ENCODE measurements at places on chromosomes 3 and 15.

GRCh38 chr15:72584006-72584405 lies 70.5 kb upstream of the GOLGA6B start:
- no peak for DNase-seq

DNA sequence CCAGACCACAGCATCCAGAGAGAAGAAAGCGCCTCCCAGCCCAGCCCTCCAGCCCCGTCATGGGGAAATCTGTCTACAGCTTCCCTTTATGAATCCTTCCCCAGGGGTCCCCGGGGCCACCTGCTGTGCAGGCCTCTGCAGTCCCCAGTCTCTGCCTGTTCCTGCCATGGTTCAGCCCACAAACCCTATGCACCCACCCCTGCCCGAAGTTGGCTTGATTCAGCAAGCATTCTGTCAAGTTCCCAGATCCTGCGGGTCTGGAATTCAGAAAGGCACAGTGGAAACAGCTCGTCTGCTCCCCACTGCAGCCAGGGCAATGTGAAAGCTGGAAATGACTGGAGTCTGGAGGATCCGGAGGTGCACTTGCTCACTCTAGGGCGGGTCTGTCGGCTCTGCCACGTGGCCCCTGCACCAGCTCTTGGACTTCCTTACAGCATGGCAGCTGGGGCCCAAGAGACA lies 2.9 kb upstream of the OCA2 start:
- DNase-seq: no peak

- DNase-seq: no peak
Measured at GRCh38 chr3:5332270-5332956, 144.9 kb downstream of the EDEM1 start.

DNA sequence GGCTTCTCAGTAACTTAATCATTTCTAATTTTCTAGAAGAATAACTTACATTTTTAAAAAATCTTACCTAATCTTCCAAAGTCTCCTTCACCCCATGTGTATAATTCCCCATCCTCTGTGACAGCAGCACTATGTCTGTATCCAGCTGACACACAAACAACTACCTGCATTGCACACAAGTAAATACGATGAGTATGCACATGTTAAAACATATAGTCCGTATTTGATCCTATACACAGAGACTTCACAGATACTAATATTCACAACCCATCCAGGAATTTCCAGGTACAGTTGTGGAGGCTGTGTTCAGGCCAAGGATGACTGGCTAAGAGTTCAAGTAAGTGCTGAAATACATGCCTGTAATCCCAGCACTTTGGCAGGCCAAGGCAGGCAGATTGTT lies 78.6 kb downstream of the HERC1 start:
- DNase-seq: no peak

GRCh38 chr3:174325171-174325570 lies 534.0 kb upstream of the NAALADL2 start:
- no peak for DNase-seq

DNA sequence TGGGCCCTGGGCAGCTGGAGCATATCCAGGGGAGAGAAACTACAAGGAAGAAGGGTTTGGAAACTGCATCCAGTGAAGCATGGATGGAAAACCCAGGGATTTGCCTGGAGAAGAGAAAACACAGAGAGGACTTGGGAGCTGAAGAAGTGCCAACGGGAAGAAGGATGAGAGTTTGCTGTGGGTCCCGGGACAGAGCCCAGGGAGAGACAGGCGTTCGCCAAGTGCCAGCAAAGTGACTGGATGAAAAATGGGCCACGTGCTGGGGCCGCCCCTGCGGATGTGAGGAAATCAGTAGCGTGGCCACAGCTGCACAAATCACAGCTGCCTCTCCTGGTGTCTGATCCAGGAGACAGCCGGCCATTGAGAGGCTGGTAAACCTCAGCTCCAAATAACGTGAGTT lies 70.4 kb downstream of the HES1 start:
- no peak for DNase-seq

DNA sequence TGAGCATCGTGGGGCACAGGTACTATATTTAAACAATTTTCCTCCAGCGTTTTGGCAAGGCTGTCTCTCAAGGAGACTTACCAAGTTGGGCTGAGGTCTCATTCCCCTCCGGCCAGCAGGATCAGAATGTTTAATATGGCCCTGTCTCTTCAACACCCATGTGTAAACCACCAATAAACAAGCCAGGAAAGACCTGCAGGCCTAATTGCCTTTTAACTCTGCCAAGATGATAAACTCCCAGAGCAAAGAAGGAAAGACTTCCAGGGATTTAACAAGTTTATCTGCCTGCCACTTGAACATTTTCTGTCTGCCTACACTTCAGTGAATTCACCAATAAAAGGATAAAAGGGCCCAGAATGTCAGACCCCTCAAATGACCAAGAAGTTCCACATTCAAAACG lies 130.3 kb upstream of the WNT5A start:
- no peak for DNase-seq

DNA sequence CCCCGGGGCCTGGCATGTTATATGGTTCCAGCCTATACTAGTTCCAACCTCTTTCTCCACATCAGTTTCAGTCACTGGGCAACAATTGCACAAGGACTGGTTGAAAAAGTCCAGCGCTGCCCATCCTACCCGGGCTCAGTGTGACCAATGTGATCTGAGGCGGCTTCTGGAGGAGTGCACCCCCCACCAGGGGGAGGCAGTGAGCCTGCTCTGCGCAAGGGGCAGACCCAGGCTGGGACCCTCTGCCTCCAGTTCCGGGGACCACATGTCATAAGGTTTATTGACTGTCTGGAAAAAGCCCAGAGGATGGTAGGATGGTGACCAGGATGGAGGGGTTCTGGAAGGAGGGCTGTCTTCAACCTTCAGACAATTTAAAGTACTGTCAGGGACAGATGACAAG lies 25.6 kb upstream of the NR2E3 start:
- DNase-seq: no peak

GRCh38 chr3:186786922-186787321 lies 3.5 kb downstream of the EIF4A2 start:
- DNase-seq: no peak

GRCh38 chr3:13966302-13966701 lies 86.4 kb upstream of the WNT7A start:
- DNase-seq: no peak

DNA sequence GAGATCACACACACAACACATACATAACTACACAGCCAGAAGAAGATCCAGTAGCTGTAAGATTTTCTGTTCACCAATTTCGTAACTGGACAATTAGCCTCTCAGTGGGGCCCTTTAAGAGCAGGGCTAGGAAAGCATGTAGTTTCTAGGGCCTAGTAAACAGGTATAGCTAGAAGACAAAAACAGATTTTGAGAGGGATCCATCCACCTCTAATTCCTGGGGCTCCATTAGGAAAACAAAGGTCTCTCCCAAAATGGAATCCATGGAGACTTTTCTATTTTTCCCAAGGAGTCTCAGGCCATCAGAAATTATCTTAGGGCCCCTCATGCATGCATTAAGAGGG lies 10.5 kb downstream of the KIF15 start:
- no peak for DNase-seq

DNA sequence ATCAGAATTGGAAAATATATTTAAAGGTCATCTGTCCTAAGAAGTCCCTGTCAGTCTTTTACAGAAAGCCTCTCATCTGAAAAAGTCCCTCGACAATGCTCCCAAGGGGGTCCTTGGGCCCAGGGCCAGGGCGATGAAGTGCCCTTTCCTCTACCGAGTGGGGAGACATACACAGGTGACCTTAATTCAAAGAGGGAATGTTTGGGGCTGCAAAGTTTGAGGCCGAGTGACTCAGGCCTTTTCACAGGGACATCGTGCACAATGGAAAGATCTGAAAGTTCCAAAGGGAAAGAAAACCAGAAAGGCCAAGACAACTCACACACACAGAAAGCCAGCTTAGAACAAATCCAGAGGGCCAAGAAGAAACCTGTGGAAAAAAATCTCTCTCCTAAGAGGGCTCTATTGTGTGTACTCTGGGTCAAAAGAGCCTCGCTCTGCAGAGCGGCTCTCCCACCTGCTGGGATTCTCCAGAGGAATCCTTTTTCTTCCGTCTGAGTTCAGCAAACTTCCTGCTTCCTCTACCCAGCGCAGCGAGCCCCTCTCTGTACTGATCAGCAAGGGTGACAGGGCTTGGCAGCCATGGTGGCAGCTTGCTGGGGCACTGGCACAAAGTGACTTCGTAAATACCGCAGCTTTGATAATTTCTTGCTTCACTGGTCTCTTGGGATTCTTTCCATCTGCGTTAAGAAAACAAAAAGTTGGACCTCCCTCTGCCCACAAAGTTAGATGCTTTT lies 259.1 kb downstream of the OPA1 start:
- no peak for DNase-seq

DNA sequence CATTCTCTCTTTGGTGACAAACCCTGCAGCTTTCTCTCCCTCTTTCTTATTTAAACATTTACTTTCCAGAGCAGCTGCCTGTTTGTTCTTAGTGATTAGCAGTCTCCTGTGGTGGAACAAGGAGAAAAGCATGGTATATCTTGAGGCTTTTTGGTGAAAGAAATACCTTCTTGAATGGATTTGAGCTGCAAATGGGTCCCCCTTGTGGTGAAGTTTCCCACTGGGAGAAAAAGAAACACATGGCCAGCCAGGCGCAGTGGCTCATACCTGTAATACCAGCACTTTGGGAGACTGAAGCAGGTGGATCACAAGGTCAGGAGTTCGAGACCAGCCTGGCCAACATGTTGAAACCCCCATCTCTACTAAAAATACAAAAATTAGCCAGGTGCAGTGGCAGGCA lies 48.3 kb upstream of the ACP3 start:
- DNase-seq: no peak

DNA sequence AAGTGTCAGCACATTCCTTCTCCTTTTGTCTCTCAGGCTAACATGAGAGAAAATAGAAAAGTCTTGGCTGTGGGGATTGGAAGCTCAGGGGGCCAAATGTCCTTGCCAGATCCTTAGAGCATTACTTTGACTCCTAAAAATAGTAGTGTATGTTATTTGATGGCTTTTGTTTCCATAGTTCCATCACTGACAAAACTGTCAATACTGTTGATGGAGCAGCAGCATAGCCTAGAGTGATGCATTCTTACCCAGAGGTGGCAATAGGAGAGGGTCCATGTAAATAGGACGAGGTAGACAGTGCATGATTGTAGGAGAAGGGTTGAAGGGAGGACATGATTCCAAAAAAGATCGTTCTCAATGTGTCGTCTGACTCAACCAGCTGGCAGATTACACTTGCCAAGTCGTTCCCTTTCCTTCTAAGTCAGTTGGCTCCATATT lies 282.7 kb upstream of the TPRG1 start:
- DNase-seq: no peak

- DNase-seq: no peak
Measured at GRCh38 chr3:42988566-42988965, 9.5 kb downstream of the GASK1A start.

GRCh38 chr15:52100807-52101442 lies 11.7 kb downstream of the BCL2L10 start:
- peak; percentile 58 for DNase-seq

DNA sequence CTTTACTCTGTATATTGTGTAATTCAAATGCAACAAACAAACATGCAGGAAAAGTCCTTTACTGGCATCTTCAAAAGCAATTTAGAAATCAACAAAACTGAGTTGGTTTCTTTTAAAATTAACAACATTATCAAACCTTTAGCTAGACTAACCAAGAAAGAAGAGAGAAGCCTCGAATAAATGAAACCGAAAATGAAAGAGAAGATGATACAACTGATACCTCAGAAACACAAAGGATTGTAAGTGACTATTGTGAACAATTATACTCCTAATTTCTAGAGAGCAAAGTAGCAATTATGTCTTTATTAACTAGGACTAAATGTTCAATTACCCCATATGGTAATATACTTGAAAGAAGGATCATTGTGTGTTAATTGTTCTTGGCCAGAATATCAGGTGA lies 49.2 kb upstream of the P3H2 start:
- DNase-seq: no peak

- no peak for DNase-seq
Measured at GRCh38 chr3:134694466-134694865, 43.6 kb upstream of the KY start.

GRCh38 chr3:42357335-42357734 lies 53.1 kb downstream of the LYZL4 start:
- DNase-seq: no peak

DNA sequence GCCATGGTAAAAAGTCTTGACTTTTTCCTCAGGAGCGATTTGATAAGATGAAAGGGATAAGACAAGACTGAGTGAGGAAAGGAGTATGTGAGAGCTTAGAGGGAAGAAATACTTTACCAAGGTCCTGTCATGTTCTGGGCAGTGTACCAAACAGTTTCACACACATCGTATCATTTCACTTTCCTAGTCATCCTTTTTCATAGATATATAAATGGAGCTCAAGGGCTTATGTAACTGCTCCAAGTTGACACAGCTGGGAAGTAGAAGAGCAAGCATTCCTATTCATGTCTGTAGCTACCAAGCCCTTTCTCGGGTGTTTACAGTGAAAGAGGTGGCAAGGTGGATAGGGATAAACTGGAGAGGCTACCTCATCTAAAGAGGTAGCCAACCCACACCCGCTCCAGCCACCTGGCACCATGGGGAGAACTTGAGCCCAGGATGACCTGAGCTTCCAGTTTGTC lies 57.4 kb downstream of the MRPS25 start:
- DNase-seq: no peak

DNA sequence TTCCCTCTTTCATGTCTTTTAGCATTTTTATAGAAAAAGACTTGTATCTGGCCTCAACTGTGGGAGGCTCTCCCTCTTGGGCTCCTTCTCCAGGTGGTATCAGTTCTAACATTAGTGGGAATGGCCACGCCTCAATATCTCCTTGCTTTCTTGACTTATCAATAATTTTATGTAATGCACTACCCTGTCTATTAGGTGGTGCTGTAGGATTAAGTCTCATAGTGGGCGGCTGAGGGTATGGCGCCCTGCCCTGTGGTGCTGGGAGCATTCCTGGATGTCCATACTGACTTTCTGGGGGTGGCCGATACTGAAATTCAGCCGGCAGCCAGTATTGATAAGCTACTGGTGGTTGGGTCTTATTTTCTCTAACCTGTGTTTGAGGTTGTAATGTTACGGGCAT lies 8.7 kb upstream of the RPUSD3 start:
- DNase-seq: no peak

DNA sequence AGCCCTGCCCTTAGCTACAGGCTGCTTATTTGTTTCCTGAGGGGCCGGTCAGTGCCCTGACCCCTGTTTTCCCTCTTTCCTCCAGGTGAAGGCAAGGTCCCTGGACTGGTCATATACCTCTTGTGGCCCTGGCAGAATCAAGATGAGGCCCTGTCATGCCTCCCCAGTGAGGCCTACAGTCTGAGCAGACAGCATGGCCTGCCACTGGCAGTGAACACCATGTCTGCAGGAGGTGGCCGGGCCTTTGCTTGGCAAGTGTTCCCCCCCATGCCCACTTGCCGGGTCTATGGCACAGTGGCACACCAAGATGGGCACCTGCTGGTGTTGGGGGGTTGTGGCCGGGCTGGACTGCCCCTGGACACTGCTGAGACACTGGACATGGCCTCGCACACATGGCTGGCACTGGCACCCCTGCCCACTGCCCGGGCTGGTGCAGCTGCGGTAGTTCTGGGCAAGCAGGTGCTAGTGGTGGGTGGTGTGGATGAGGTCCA lies 1.2 kb downstream of the KLHDC8B start:
- DNase-seq: no peak

Measured in CD4-positive, alpha-beta T cell treated with Interferon gamma for 1 hour (primary cell).